Endothelial cell (in vitro differentiated cells): ENCODE measurements at places on chromosomes 3 and 15.

- DNase-seq = no peak
Measured at GRCh38 chr3:134357914-134358811, 16.1 kb downstream of the AMOTL2 start.

GRCh38 chr3:5188419-5189221 is 1.1 kb downstream of the EDEM1 start:
- DNase-seq = peak; percentile 11

- no peak for DNase-seq
Measured at GRCh38 chr15:91110407-91110806, 10.3 kb downstream of the SV2B start.

DNA sequence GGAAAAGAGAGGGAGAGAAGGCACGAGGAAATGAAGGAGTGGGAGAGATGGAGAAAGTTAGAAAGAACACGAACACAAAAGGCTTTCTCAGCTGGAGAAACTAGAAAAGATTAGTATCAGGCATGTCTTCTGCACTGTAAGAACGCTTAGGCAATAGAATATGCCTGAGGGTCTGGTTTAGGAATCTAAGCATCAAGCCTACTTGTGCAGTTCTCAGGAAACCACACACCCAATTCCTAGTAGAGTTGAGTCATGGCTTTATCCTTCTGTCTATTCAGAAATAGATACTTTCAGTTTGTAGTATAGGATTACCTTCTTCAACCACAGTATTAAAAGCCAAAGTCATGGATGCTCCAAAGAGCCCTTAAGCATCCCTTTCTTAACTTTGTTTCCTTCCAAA is 969.4 kb downstream of the NTRK3 start:
- no peak for DNase-seq

DNA sequence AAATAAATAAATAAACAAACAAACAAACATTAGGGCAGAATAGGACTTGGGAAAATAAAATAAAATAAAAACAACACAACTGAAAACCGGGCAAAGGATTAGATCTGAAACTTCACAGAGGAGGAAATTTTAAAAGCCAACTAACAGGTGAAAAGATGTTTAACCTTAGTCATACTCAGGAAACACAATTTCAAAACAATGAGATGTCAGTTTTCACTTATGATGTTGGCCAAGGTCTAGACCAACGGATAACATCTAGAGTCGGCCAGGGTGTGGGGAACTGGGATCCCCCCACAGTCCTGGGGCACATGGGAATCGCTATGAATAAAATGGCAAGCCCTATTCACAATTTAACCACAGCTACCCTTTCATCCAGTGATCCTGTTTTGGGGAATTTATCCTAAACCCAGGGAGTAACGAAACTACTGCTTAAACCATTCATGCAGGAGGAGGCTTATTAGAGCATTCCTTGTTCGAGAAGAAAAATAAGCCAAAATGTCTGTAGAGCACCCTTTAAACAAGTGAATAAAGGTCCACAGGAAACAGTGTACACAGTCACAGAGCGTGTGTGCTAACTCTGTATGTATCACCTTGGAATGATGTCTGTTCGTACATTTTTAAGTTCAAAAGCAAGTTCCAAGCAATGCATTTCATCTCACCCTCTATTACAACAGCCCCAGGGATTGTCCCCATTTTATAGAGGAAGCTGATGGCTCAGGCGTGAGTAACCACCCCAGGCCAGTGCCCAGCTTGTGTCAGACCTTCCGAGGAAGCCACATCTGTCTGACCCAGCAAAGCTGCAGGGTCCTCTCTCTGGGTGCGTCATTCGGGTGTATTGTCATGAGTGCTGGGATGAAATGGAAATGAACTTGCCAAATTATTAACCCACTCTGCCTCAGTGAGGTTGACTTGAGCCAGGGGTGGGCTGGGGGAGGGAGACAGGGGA is 6.3 kb upstream of the ANPEP start:
- DNase-seq = no peak

DNA sequence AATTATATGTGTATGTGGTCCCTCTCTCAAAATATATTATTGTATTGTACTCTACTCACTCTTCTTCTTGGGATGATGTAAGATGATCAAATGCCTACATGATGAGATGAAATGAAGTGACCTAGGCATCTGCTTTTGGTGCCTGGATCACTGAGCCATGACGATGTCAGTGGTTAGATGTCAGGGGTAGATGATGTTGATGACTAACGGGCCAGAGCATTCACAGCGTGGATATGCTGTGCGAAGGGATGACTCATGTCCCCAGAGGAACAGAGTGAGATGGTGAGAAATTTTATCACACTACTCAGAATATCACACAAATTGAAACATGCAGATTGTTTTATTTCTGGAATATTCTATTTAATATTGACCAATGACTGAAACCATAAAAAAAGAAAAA is 233.9 kb upstream of the CADM2 start:
- no peak for DNase-seq

DNA sequence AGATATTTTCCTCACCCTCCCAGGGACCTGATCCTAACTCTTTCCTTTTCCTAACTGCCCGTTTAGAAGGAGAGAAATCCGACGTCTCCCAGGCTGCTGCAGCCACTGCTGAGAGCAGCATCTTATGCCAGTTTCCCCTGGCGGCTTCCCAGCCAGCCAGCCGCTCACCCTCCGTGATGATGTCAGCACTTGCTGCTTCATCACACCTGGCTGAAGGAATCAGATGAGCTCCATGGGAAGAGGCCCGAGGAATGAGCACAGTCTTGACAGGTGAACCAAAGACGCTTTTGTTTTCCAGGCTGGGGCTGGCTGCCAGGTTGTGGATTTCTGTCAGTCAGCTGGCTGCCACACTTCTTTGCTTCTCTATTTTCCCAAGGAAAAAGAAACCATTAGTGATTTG is 445.1 kb upstream of the RBMS3 start:
- no peak for DNase-seq

DNA sequence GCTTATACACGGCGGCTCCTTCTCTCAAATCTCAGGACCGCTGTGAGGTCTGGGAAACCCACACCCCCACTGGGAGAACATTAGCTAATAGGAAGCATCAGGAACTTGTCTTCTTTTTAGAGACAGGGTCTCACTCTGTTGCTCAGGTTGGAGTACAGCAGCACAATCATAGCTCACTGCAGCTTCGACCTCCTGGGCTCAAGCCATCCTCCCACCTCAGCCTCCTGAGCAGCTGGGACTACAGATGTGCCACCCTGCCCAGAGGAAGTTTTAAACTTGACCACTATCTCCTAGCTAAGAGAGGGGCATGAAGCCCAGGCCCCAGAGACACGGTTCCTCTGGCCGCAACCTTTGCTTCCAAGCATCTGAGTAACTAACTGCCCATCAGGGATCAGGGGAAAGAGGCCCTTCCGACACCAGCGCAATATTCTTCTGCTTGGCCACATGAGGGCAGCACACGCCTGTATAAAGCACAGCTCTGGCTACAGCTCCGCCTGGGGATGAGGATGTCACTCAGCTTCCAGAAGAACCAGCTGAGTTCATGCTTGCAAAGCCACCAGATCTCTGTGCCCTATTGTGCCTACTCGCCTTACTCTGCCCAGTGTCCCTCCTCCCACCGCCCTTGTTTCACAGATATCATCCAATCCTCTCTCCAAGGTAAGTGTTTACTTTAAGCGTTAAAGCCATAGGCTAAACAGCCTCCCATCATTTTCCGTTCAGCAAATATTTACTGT is 57.6 kb upstream of the SLC6A11 start:
- DNase-seq = peak; percentile 75

DNA sequence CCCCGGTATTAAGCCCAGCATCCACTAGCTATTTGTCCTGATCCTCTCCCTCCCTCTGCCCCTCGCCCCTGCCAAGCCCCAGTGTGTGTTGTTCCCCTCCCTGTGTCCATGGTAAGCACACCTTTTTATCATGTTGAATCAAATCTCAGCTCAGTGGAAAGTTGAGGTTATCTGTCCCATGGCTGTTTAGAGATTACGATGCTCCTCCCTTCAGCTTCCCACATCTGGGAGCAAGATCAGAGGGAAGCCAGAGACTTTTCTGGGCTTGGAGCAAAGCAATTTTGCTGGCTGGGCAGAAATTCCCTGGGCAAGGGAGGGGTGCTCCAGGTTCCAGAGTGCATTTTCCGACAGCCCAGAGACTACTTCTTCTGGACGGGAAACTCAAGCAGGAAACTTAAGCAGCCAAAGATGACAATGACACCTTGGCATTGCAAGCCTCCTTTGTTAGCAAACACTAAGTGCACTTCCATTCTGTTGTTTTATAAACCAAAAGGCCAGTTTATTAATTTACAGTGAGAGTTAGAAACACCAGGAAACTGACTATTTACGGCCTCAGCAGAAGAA is 104.5 kb downstream of the MESD start:
- DNase-seq = no peak

DNA sequence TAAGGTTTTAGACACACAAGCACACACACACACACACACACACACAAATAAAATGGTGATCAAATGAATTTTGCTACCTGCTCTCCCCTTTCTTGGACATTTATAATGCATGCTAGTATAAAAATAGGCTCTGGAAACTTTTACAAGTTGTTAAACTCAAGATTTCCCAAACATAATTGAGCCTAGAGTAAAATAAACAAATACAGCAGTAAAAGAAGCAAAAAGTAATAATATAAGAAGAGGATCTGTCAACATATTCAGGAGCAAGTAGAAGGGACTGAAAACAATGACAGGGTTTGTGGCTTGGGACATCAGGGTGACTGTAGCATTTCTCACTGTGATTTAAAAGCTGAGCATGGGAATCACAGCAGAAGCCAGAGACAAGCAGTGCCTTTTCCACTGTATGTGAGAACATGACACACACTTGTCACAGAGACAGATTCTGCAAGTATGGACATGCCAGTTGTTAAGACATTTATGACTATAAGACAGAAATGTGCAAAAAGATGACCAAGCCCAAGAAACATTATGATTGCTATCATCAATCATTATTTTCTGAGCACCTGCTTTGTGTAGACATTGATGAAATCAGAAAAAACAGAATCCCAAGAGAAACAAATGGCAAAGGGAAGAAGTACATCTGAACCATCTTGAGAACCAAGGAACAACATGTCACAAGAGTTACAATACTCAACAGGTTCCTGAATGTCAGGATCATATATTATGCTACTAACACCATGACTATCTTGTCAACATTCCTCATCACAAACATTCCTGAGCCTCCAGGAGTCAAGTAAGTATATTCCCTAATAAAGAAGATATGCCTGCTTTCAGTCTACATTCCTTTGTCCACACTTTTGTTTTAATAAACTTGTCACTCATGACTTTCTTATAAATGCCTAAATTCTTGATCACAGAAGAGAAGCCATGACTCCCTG is 7.1 kb downstream of the THRB start:
- DNase-seq = no peak

- DNase-seq = no peak
Measured at GRCh38 chr15:43410572-43411214, 39.8 kb downstream of the TUBGCP4 start.

- no peak for DNase-seq
Measured at GRCh38 chr15:73802431-73803041, 49.4 kb upstream of the INSYN1 start.

GRCh38 chr3:19267040-19267439 is 118.7 kb downstream of the KCNH8 start:
- no peak for DNase-seq

DNA sequence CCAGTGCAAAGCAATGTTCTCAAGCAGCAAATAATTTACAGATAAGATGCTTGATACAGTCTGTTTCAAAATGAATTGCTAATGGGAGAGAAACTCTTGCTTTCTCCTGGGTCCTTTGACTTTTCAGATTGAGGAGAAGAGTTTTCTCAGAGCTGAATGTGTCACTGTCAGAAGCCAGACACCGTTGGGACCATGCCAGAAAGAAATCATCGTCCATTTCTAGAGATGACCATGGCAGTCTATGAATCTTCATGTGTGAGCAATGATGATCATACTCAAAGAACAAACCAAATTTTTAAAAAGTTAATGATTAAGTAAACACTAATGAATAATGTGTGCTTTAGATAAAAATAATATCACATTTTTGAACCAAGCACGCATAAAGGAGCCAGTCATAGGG is 77.6 kb downstream of the ZNF385D start:
- DNase-seq = no peak

DNA sequence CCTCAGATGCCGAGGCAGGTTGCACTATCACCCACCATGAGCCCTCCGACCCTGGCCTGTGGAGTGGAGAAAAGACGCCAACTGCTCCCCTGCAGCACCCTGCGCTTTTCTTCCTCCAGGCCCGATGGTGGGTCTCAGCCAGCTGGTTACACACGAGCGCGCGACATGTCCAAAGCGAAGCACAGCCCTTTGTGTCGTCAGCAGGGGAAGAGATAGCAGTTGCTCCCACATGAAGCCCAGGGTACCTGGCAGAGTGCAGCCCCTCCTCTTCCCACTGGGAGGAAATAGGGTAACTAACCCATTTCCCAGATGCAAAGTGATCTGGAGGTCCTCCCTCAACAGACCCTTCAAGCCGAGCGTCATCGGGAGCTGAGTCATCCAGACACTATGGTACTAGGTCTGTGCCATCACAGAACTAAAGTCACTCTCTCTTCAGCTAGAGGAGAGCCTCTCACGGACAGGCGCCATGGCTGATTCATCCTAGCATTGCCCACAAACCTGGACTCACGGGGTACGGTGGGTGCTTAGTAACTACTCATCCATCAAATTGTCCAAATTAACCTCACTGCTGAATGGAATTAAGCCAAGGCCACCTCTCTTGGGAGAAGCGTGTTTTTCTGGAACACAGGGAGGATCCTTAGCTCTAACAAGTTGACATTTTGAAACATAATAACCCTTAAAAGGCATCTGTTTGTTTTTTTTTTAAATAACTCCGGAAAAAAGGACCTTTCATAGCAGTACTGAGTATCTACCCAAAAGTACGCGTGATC is 45.2 kb upstream of the BDH1 start:
- no peak for DNase-seq

GRCh38 chr3:116037954-116038911 is 407.1 kb downstream of the LSAMP start:
- DNase-seq = no peak

DNA sequence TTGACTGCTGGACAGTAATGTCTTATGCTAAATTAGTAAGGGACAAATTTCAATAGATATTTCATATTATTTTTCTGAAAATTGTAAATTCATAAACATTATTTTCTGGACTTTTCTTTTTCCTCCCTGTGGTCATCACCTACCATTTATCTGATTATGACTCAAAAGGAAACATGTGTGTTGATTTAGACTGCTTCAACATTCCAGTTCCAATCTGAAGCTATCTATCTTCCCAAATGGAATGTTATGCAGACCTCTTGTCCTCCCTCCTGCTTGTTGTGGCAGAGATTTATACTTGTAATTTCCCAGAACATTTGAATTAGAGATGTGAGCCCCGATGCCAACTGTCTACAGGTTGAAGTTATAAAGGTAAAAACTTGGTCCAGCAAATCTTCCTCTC is 803.4 kb downstream of the TUSC7 start:
- DNase-seq = no peak

DNA sequence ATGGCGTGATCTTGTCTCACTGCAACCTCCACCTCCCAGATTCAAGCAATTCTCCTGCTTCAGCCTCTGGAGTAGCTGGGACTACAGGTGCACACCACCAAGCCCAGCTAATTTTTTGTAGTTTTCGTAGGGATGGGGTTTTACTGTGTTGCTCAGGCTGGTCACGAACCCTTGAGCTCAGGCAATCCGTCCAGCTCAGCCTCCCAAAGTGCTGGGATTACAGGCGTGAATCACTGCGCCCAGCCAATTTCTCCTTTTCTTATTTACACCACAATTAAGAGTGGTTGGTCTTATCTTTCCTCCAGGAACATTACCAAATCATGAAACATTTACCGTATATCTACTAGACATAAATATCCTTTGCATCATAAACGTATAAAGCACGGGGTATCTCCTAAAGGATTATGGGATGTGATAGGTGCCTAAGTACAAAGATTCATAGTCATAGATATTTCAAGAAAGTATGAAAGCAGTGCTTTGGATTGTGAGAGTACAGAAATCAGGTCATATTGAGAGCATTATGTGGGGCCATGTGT is 194.5 kb downstream of the RBMS3 start:
- no peak for DNase-seq
